Thymus (tissue), 14 donors: ENCODE measurements at places on chromosomes 4 and X. TPM values are rescaled to one million over a fixed set of nuclear protein-coding genes. Genes with fewer than 3 reads are reported as not detected.

GRCh38 chrX:38754102-38754790 is 47.0 kb upstream of the MID1IP1 start:
- H3K27ac ChIP-seq: no peak overlapping the region
- no peak overlapping the region for H3K4me3 ChIP-seq
- H3K36me3 ChIP-seq: no peaks in the 10 kb centered on the region
- H3K27me3 ChIP-seq: no peaks in the 10 kb centered on the region
- H3K4me1 ChIP-seq: no peaks in the 10 kb centered on the region

- H3K4me3 ChIP-seq: no peak overlapping the region
- H3K4me1 ChIP-seq: no peaks in the 10 kb centered on the region
- no peak for DNase-seq
- no peaks in the 10 kb centered on the region for H3K27me3 ChIP-seq
- H3K27ac ChIP-seq: no peak overlapping the region
- no peaks in the 10 kb centered on the region for H3K36me3 ChIP-seq
Observed at GRCh38 chr4:71441186-71442169, 102.7 kb downstream of the SLC4A4 start.

GRCh38 chrX:153926858-153927671 is 1.0 kb upstream of the ARHGAP4 start:
- peaks cover 3% of the 10 kb centered on the region for H3K4me1 ChIP-seq
- peak overlapping the region; percentile 87 for H3K4me3 ChIP-seq
- peak overlapping the region; percentile 93 for H3K27ac ChIP-seq
- peak; percentile 74 for DNase-seq
- H3K36me3 ChIP-seq: peaks cover 26% of the 10 kb centered on the region
- H3K27me3 ChIP-seq: no peaks in the 10 kb centered on the region

DNA sequence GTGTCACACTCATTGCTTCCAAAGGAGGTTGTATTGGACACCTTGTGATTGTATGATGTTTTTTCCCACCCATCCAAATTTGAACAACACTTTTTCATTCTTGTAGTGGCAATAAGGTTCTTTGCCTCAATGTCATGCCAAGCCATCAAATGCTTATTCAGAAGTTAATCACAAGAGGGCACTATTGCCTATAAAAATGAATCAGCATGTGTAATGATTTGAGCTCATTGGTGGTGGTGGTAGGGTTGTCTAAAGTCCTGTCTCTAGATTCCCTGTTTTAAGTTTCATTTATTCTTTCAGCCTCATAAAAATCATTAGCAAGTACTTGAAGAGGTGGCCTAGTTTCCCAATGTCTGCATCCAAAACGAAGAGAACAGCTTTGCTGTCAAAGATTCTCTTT is 37.0 kb downstream of the IRS4 start:
- DNase-seq: no peak
- H3K4me3 ChIP-seq: no peak overlapping the region
- no peak overlapping the region for H3K27ac ChIP-seq
- H3K36me3 ChIP-seq: no peaks in the 10 kb centered on the region

GRCh38 chrX:12789976-12790375 is 1.2 kb upstream of the PRPS2 start:
- H3K4me3 ChIP-seq: no peak overlapping the region
- H3K36me3 ChIP-seq: no peaks in the 10 kb centered on the region
- DNase-seq: no peak
- peaks cover 3% of the 10 kb centered on the region for H3K27me3 ChIP-seq

DNA sequence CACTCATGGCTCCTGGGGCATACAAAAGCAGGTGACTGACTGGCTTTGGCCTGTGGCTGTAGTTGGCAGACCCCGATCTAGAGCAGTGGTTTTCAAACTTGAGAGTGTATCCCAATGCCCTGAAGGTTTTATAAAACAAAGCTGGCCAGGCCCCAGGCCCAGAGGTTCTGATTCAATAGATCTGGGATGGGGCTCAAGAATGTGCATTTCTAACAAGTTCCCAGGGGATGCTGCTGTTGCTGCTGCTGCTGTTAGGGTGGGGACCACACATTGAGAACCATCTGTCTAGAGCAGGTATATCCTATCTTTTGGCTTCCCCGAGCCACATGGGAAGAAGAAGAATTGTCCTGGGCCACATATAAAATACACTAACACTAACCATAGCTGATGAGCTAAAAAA is 7.3 kb downstream of the AIFM1 start:
- peaks cover 12% of the 10 kb centered on the region for H3K36me3 ChIP-seq
- no peaks in the 10 kb centered on the region for H3K27me3 ChIP-seq
- DNase-seq: no peak
- H3K27ac ChIP-seq: no peak overlapping the region
- no peaks in the 10 kb centered on the region for H3K4me1 ChIP-seq

DNA sequence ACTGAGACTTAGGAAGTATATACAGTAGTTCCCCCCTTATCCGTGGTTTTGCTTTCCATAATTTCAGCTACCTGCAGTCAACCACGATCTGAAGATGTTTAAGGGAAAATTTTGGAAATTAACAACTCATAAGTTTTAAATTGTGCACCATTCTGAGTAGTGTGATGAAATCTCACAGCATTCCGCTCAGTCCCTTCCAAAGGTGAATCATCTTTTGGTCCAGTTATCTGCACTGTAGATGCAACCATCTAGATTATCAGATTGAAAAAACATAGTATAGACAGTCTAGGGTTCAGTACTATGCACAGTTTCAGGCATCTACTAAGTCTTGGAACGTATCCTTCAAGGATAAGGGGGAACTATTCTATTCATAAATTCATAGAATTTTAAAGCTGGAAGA is 109.0 kb downstream of the ANXA3 start:
- DNase-seq: no peak
- peaks cover 5% of the 10 kb centered on the region for H3K4me1 ChIP-seq
- H3K27ac ChIP-seq: no peak overlapping the region
- H3K36me3 ChIP-seq: no peaks in the 10 kb centered on the region
- H3K4me3 ChIP-seq: no peak overlapping the region

DNA sequence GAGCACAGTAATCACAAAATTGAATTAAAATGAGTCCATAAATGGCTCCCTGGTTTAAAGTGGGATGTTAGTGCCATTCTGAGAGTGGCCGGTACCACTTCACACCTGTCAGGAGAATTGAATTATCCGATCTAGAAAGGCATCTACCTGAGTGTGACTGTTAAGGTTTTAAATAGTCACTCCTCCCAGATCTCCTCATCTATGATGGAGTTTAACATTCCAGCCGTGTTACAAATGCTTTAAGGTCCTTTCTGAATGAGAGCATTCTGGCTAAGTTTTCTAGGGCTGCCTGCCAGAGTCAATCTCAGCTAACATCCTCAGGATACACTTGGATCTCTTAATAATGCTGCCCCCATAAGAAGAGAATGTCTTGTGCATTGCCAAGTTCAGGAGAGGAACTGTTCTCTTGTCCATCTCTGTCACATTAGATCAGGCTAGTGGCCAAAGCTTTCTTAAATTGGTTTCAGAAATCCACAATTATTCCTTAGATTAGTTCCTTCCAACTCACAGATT is 231.1 kb downstream of the SLC39A8 start:
- no peaks in the 10 kb centered on the region for H3K27me3 ChIP-seq
- H3K27ac ChIP-seq: no peak overlapping the region
- no peak overlapping the region for H3K4me3 ChIP-seq
- H3K4me1 ChIP-seq: no peaks in the 10 kb centered on the region
- no peaks in the 10 kb centered on the region for H3K36me3 ChIP-seq

- no peaks in the 10 kb centered on the region for H3K36me3 ChIP-seq
- DNase-seq: no peak
- H3K4me3 ChIP-seq: no peak overlapping the region
- H3K4me1 ChIP-seq: no peaks in the 10 kb centered on the region
- H3K27ac ChIP-seq: no peak overlapping the region
Observed at GRCh38 chr4:110681381-110681780, 58.5 kb upstream of the PITX2 start.

DNA sequence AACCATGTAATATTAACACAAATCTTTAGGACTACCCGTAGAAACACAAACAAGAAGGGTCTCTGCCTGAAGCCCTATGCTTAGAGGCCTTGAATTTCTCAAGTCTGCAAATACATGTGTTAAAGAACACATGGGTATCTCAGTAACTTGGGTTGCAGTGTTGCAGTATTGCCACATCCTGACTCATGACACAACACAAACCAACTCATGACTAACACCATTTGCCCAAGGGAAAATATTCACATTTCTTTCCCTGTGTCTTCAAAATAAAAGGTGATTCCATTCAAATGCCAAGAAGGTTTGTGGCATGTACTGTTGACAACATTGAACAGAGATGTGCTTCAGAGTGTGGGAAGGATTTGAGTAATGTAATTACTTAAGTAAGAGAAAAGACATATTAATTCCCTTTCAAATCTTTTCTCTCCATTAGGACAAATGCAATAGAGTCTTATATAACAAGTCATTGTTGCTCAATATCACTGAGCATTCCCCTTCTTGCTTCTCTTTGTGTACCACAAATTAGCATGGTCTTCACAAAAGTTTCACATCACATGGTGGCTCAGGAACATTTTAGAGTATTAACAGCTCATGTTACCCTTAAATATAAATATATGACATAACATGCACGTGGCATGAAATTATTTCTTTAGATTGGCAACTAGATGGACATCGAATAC is 487.1 kb downstream of the STPG2 start:
- H3K4me1 ChIP-seq: no peaks in the 10 kb centered on the region
- no peaks in the 10 kb centered on the region for H3K36me3 ChIP-seq
- no peak overlapping the region for H3K4me3 ChIP-seq
- H3K27ac ChIP-seq: no peak overlapping the region

GRCh38 chr4:70515367-70516250 is 2.8 kb upstream of the AMTN start:
- H3K4me3 ChIP-seq: no peak overlapping the region
- no peaks in the 10 kb centered on the region for H3K4me1 ChIP-seq
- no peak overlapping the region for H3K27ac ChIP-seq
- DNase-seq: no peak

GRCh38 chrX:7603387-7603786 is 239.6 kb upstream of the VCX start:
- DNase-seq: no peak
- H3K27ac ChIP-seq: no peak overlapping the region
- H3K4me3 ChIP-seq: no peak overlapping the region
- H3K4me1 ChIP-seq: no peaks in the 10 kb centered on the region
- H3K27me3 ChIP-seq: no peaks in the 10 kb centered on the region

- H3K27ac ChIP-seq: no peak overlapping the region
- H3K36me3 ChIP-seq: no peaks in the 10 kb centered on the region
- no peak for DNase-seq
- H3K27me3 ChIP-seq: no peaks in the 10 kb centered on the region
- H3K4me3 ChIP-seq: no peak overlapping the region
- H3K4me1 ChIP-seq: no peaks in the 10 kb centered on the region
Observed at GRCh38 chr4:156754832-156755570, 216.6 kb downstream of the PDGFC start.

DNA sequence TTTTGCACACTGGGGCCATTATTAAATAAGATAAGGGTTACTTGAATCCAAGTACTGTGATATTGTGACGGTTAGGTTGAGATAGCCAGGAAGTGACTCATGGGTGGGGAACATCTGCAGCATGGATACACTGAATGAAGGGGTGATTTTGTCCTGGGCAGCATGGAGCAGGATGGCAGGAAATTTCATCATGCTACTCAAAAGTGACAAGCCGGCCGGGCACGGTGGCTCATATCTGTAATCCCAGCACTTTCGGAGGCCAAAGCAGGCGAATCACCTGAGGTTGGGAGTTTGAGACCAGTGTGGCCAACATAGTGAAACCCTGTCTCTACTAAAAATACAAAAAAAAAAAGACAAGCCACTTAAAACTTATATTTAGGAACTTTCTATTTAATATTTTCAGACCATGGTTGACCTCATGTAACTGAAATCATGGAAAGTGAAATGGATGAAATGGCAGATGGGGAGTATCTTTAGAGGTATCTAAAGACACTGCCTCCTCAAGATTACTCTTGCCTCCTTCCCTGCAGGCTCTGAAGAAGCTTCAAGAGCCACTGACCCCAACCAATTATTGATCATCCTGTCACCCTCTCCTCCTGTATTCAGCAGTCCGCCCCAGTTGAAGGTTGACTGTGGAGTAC is 3.9 kb upstream of the TRIM60 start:
- no peak overlapping the region for H3K4me3 ChIP-seq
- no peaks in the 10 kb centered on the region for H3K4me1 ChIP-seq
- H3K27ac ChIP-seq: no peak overlapping the region

DNA sequence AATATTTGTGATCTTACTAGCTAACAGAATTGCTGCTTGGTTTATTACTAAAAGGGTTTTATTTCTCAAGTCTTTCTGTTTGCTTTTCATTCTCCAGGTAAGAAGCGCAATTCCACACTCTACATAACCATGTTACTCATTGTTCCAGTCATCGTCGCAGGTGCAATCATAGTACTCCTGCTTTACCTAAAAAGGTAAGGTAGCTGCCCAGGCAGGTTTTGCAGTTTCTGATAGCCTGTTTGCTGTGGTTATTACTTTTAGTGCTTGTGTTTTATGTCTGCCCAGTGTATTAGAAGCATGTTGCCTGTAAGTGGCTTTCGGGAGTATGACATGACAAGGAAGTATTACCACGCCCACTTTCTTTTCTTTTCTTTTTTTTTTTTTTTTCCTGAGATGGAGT is 46.4 kb downstream of the IL13RA1 start:
- H3K27ac ChIP-seq: no peak overlapping the region
- no peak for DNase-seq
- no peaks in the 10 kb centered on the region for H3K4me1 ChIP-seq
- H3K4me3 ChIP-seq: no peak overlapping the region
- no peaks in the 10 kb centered on the region for H3K36me3 ChIP-seq

CXCL10 gene
- 50.4 TPM for total RNA-seq

NPFFR2 gene
- 8.8 TPM for total RNA-seq
